Activated CD8-positive, alpha-beta memory T cell treated with anti-CD3 and anti-CD28 coated beads for 1 hour (primary cell): ENCODE measurements at places on chromosomes 6 and 20.

DNA sequence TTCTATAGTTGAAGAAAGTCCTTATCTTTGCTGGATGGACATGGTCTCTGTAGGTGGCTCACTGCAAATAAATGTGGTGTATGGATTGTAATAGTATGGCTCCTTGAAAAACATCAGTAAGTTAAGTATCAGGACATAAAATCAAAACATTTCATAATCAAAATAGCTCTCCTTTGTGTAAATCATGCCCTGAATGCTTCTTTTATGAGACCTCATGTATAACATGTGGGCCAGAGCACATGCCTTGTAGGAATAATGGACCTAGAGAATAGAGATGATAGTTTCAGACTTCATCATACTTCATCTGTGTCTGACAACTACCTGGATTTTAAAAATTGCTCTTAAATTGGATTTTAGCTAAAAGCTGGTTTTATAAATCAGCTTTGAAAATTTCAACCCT is 159.9 kb downstream of the ASCC3 start:
- DNase-seq, result no peak

GRCh38 chr6:143743301-143744166 is 65.8 kb downstream of the PHACTR2 start:
- DNase-seq, result no peak

GRCh38 chr6:135411339-135411738 is 86.2 kb downstream of the AHI1 start:
- DNase-seq, result no peak

- no peak for DNase-seq
Observed at GRCh38 chr6:131976545-131977061, 25.4 kb upstream of the CCN2 start.

GRCh38 chr6:166713434-166714186 is 86.6 kb upstream of the RPS6KA2 start:
- no peak for DNase-seq

DNA sequence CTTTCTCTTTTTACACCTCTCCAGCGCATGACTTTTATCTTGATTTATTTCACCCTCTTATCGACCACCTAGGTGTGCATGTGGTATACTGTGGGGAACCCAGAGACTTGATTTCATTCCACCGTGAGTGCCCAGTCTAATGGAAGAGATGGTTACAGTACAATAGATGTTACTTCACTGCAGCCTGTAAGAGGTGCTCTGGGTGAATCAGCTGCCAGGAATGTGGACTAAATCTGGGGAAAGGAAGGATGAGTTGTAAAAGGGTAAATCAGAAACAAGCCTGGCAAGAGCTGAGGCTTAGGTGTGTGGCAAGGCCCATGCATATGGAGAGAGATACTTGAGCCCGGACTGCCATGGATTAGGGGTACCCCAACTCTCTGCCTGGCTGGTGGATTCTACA is 7.4 kb downstream of the STK35 start:
- DNase-seq, result no peak

DNA sequence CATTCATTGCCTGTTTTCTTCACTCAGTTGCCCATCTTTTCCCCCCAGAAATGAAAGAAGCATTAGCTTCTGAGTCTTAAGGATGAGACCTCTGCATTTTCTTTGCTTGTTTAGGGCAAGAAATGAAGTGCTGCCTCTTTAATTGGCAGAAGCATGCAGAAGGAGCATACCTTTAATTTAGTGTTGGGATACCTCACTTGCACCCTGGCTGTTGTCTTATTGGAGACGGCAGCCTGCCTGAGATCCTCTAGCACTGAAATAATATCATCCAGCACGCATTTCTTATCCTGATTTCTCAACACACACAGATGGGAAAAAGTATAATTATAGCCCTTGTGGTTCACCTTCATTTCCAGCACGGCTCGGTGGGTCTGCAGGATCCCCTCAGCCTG is 43.1 kb downstream of the PTCHD4 start:
- no peak for DNase-seq

DNA sequence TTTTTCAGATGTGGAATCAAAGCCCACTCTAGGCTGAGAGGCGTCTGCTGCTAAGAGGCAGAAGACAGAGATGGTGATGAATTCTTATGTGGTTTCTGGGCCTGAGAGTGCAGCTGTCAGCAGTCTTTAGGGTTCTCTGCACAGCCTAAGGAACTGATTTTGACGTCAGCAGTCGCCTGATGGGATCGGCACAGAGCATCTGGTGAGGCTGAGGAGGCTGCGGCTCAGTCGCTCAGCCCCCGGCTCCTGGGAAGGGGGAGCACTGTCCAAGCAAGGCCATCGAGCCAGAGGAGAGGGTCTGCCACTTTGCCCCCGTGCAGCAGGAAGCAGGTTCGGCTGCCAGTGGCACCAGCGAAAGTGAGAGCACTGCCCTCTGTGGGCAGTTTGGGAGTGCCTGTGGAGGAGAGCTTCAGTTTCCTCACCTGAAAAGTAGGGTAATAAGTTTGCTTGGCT is 92.5 kb downstream of the TCP11 start:
- DNase-seq, result no peak
